NCI-H2171 (cell line): ENCODE measurements at places on chromosomes 7 and 10.
A peak's percentile ranks its signal among the peaks of the same experiment; 100 is the strongest.

- no peak for DNase-seq
Observed at GRCh38 chr10:102406815-102407214, 11.3 kb downstream of the NFKB2 start.

- DNase-seq = no peak
Observed at GRCh38 chr10:17085011-17085725, 44.4 kb downstream of the CUBN start.

DNA sequence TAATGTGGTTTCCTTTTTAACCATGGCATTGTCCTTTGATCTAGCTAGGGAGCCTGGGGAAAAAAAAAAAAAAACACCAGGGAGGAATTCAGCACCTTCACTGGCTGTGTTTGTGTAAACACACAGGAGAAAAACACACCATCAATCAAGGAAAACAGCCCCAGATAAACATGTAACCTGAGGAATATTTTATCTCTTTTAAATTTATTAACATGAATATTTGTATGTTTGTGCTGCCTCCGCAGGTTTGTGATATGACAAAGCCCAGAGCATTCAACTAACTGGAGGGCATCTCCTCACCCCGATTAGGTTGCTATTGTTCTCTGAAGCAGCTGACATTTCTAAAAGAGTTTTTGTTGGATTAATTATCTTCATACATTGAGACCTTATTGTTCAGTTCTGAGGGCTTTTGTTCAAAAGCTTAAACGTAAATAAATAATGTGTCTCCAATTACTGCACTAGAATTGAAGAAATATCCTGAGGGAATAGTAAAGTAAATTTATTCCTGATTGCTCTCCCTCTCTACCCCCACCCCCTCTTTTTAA lies 89.4 kb upstream of the SEMA3E start:
- no peak for DNase-seq

DNA sequence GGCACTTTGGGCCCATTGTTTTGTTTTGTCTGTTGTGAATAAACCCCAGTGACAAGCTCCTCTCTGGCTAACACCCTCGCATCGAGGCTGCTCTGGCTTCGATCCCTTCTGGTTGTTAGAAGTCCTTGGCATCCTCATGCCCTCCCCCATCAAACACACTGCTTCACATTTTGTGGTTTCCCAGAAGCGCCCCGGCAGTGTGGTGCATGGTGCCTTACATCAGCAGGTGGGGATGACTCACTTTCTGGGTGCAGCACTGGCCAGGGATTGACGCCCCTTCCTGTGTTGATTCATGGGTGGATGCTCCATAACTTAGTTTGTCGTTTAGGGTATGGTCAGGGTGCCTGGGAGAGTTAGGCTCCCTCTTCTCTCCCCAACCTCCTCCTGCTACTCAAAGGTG lies 51.4 kb downstream of the PLPP4 start:
- no peak for DNase-seq

- DNase-seq = peak; percentile 1
Observed at GRCh38 chr10:93916257-93917063, 22.7 kb downstream of the SLC35G1 start.

DNA sequence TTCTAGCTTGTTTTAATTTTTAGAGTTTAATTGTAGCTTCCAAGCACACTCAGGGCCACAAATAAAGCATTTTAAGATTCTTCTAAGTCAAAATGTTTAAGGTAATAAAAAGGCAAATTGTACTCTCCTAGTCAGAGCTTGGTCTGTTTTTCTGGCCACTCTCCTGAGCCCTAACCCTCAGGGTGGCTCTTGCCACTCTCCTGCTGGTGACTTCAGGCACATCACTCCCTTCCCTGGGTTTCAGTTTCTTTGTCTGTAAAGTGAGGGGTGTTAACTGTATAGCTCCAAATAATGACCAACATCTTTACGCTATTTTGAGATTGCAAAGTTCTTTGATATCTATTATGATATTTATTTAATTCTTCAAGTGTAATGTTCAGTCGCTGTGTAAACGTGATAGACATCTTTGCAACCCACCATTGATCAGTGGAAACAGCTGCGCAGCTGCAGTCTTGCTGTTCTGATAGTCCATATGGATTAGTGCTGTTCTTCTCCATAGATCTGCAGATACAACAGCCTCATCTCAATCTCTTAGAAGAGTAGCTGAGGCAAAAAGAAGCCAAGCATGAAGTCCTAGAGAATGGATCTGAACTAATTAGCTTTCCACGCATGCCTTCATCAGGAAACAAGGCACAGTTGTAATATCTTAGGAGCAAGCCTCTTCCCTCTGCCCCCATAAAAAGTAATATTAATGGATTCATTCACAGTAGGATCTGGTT lies 189.9 kb downstream of the PLPP4 start:
- no peak for DNase-seq

DNA sequence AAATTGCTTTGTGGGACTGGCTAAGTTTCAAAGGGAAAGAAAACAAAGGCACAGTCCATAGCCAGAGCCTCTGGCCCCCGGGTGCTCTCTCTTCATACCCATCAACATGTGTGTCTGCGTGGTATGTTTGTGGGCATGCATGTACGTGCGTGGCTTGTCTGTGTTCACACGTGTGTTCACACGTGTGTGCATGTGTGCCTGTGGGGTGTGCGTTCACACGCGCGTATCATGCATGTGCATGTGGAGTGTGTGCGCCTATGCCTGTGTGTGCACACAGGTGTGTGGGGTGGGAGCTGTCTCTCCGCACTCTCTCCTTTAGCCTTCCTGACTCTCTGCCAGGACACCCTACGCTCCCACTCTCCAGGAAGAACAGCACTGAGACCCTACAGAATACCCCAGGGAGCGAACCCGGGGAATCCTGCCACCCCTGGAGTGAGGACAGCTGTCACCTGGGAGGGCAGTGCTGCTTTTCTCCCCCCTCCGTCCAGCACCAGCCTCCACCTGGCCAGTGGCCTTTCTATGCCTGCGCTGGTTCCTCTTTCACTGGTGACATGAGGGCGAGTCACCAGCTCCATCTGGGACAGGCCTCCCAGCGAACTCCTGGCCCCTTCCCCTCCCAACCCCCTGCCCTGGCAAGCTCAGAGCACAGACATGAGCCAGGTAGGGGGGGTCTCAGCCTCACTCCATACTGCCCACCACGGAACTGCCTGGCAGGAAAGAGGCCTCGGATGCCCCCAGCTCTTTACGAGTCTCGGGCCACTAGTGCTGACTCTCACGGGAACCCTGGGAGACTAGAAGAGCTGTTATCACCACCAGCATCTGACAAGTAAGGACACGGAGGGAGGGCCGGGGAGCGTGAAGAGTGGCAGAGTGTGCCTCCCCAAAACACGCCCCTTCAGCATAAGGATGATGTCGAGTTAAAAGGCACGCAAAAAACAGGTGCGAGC lies 16.5 kb downstream of the WDR86 start:
- DNase-seq = no peak
